M059J (cell line): ENCODE measurements at places on chromosomes 16 and 17. TPM values are rescaled to one million over a fixed set of nuclear protein-coding genes. Genes with fewer than 3 reads are reported as not detected.

The PDF gene
- 23.5 and 29.5 TPM in 2 replicates for total RNA-seq

- DNase-seq: no peak
Observed at GRCh38 chr17:63290784-63291183, 155.3 kb downstream of the CYB561 start.

DNA sequence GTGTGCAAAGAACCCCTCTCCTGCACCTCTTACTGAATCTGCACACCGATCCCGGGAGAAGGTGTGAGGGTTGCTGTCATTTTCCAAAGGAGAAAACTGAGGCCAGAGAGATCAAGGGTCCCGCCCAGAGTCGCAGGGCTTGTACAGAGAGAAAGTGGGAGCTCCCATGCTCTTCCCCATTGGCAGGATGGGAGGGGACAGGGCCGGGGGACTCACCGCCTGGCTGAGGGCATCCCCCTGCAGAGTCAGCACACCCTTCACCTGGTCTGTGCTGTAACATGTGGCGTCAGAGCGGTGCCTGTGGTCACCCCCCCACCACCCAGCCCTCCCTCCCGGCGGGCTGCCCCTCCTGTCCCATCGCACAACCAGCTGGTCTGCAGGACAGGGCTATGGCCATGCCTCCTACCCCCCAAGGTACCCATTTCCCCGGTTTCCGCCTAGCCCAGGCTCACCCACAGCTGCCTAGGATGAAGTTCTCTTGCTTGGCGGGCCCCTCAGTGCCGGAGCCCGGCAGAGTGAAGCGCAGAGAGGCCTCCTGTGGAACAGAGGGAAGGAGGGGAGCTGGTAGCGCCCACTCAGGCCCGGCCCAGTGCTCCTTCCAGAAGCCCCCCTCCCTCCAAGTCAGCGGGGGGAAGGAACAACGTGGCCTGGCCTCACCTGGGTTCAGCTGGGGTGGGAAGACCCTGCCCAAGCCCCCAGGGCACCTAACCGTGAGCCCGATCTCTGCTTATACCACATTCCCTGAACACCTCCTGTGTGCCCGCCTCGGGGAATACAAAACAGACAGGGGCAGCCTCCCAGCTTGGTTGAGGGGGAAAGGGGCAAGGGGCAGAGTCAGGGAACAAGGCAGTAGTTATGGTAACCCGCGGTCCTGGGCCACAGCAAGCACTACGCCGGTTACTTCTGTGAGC, 1.1 kb downstream of the ROGDI start:
- DNase-seq: no peak

DNA sequence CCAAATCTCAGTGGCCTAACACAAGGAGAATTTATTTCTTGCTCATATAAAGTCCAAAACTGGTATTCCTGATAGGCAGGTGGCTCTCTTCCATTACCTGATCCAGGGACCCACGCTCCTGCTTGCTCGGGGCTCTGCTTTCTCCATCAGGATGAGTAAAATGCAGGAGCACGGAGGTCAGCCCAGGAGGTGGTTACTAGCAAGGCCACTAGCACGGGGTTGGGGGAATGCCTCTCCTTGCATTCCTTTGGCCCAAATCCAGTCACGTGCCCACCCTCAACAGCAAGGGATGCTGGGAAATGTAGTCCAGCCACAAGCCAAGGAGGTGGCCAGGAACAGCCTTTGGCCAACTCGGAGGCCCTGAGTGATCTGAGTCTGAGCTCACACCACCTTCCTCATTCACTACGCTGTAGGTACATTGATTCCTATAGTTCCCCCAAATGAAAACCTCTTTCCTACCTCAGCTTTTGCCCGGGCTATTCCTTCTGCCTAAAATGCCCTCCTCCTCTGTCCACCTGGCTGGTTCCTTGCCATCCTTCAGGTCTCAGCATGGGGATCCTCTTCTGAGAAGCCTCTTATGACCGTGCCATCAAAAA, 38.3 kb upstream of the HAPSTR1 start:
- DNase-seq: peak; percentile 50

GRCh38 chr16:67430504-67430976, 381 bp upstream of the HSD11B2 start:
- DNase-seq: no peak
